Colonic mucosa (tissue), 4 donors: ENCODE measurements at places on chromosomes 16 and 17. TPM values are rescaled to one million over a fixed set of nuclear protein-coding genes. Genes with fewer than 3 reads are reported as not detected.

GRCh38 chr16:51981725-51982124, 565.2 kb downstream of the TOX3 start:
- H3K27ac ChIP-seq = no peak overlapping the region
- DNase-seq = no peak
- no peaks in the 10 kb centered on the region for H3K4me1 ChIP-seq
- no peaks in the 10 kb centered on the region for H3K27me3 ChIP-seq
- H3K36me3 ChIP-seq = no peaks in the 10 kb centered on the region

DNA sequence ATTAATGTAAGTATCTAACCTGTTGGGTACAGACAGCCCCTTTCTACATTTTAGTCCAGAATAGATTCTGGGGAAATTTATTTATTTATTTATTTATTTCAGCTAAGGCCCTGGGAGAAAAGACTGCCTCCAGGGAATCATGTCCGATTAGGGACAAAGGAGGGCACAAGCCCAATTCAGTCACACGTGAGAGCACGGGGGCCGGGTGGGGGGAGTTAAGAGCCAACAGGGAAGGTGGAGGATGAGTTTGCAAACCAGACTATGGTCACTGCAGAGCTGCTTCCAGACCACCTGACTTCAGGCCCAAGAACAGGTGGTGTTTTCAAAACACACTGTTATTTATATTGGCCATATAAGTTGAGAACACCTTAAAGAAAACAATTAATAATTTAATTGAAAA, 1.6 kb upstream of the ZFHX3 start:
- H3K4me1 ChIP-seq = peaks cover 4% of the 10 kb centered on the region
- H3K27ac ChIP-seq = no peak overlapping the region
- no peaks in the 10 kb centered on the region for H3K27me3 ChIP-seq
- H3K36me3 ChIP-seq = no peaks in the 10 kb centered on the region
- DNase-seq = no peak
- no peak overlapping the region for H3K4me3 ChIP-seq

DNA sequence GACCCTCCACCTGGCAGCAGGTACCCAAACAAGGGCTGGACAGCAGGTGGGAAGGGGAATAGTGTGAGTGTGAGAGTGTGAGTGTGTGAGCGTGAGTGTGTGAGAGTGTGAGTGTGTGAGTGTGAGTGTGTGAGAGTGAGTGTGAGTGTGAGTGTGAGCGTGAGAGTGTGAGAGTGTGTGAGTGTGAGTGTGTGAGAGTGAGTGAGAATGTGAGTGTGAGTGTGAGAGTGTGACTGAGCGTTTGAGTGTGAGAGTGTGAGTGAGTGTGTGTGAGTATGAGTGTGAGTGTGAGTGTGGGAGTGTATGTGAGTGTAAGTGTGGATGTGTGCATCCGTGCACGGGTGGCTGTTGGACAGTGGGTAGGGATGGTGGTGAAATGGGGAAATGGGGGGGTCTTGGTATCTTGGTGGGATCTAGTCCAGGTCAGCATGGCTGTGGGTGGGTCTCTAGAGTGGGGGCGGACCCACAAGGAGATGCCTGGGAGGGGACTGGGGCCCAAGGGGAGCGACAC, 408 bp downstream of the ADGRG1 start:
- no peaks in the 10 kb centered on the region for H3K36me3 ChIP-seq
- no peak overlapping the region for H3K27ac ChIP-seq

DNA sequence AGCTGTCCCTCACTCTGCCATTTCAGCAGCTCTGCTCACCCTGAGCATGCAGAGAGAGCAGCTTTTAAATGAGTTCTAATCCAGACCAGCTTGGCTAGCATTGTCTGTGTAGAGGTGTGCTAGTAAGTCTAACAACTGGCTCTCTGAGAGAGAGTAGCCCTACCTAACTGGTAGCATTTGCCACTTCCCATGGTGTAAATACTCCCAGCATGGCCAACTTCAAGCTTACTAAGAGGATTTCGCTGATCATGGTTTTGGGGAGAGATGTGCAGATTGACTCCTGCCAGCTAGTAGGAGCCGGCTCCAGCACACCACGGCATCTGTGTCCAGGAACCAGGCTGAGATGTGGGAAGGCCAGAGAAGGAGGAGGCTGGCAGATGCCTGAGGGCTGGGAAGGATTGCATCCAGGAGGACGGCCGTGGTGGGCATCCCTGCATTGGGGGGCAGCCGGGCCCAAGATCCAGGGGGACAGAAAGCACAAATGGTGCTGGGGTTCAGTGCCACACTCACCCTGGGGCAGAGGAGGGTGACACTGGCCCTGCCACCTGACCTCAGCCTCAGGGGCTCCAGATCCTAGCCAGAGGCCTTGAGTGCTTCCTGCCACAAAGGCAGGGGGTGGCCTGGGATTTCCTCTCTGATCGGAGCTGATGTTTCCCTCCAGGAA, 394.9 kb upstream of the TNRC6C start:
- no peak overlapping the region for H3K27ac ChIP-seq
- no peaks in the 10 kb centered on the region for H3K36me3 ChIP-seq
- H3K4me3 ChIP-seq = no peak overlapping the region

GRCh38 chr17:4074831-4075495, 67.9 kb downstream of the ZZEF1 start:
- H3K4me3 ChIP-seq = no peak overlapping the region
- H3K27me3 ChIP-seq = no peaks in the 10 kb centered on the region
- H3K27ac ChIP-seq = no peak overlapping the region
- peaks cover 39% of the 10 kb centered on the region for H3K36me3 ChIP-seq
- DNase-seq = no peak
- no peaks in the 10 kb centered on the region for H3K4me1 ChIP-seq

GRCh38 chr16:50061326-50061725, 4.4 kb upstream of the HEATR3 start:
- H3K36me3 ChIP-seq = no peaks in the 10 kb centered on the region
- no peak overlapping the region for H3K4me3 ChIP-seq
- H3K4me1 ChIP-seq = no peaks in the 10 kb centered on the region
- DNase-seq = no peak
- no peak overlapping the region for H3K27ac ChIP-seq

GRCh38 chr16:59665618-59666220, 931.6 kb upstream of the GOT2 start:
- H3K36me3 ChIP-seq = no peaks in the 10 kb centered on the region
- no peaks in the 10 kb centered on the region for H3K27me3 ChIP-seq
- DNase-seq = no peak
- no peak overlapping the region for H3K4me3 ChIP-seq

- H3K4me3 ChIP-seq = no peak overlapping the region
- H3K27ac ChIP-seq = peak overlapping the region; percentile 72
- H3K4me1 ChIP-seq = peaks cover 9% of the 10 kb centered on the region
- no peaks in the 10 kb centered on the region for H3K27me3 ChIP-seq
- H3K36me3 ChIP-seq = no peaks in the 10 kb centered on the region
- DNase-seq = peak; percentile 81
These were observed 157.1 kb downstream of the RGS9 start for GRCh38 chr17:65294181-65294719.

DNA sequence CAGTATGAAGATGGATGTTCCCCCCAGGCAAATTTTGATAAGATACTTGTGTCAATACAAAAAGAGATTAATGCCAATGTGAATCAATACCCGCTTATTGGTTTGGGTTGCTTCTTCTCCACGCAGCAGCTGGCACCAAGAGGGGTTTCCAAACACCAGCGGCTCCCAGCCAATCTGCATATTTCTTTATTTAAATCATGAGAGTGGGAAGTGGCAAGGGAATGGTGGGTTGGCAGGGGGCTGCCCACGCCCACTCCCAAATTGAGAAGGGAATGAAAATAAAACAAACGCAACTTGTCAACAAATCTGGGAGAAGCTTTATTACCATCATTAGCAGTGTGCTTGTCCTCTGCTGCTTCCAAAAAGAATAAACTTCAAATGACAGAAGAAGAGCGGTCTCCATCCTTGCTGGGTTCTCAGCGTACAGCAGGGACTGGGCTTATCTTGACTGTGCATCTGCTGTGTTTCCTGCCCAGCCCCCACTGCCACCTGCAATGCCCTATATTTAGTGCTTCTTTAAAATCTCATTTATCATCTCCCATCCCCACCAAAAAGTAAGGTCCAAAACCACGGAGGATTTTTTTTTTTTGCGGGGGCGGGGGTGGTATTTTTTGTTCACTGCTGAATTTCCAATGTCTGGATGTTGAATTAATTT, 34.9 kb upstream of the C16orf78 start:
- no peaks in the 10 kb centered on the region for H3K27me3 ChIP-seq
- no peak for DNase-seq
- H3K27ac ChIP-seq = no peak overlapping the region
- H3K4me1 ChIP-seq = no peaks in the 10 kb centered on the region
- no peak overlapping the region for H3K4me3 ChIP-seq

DNA sequence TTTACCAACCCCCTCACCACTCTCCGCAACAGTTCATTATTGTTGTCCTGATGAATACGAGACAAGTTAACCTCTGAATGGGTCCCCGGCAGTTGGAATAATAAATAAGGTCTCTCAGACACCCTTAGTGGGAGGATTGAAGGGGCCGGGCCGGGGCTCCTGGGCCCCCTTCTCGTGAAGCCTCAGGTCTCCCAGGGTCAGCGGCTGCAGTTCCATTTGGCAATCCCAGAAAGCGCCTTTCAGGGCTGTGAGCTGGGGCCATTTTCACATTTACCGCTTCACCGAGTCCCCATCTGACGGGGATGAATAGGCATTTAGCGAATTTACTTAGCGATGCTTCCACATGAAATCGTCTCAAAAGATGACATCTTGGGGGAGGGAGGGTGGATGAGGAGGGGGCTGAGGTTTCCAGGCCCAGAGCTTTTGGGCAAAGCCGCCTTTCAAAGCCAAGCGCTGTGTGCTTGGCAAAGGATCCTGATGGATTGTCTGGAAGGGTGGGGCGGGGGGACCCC, 309.8 kb downstream of the XYLT1 start:
- H3K27me3 ChIP-seq = no peaks in the 10 kb centered on the region
- no peak overlapping the region for H3K27ac ChIP-seq
- H3K4me1 ChIP-seq = no peaks in the 10 kb centered on the region
- no peaks in the 10 kb centered on the region for H3K36me3 ChIP-seq
- no peak for DNase-seq

DNA sequence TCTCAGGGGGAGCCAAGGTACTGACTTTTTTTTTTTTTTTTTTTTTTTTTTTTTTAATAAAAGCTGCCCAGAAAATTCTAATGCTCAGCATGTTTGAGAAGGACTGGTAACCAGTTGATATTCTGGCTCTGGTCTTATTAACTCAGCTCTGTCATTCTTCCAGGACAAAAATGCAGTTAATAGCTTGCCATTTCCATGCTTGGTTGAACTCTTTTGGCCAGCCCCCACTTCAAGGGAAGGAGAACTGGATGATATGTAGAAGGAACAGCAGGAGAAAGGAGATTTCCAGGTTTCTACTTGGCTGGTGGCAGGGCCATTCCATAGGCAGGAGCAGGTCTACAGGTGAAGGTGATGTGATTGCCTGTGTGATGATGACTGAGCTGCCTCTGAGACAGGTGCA, 59.2 kb upstream of the TANC2 start:
- H3K27ac ChIP-seq = no peak overlapping the region
- H3K36me3 ChIP-seq = no peaks in the 10 kb centered on the region
- DNase-seq = no peak
- H3K4me3 ChIP-seq = no peak overlapping the region
- no peaks in the 10 kb centered on the region for H3K27me3 ChIP-seq
- H3K4me1 ChIP-seq = no peaks in the 10 kb centered on the region

DNA sequence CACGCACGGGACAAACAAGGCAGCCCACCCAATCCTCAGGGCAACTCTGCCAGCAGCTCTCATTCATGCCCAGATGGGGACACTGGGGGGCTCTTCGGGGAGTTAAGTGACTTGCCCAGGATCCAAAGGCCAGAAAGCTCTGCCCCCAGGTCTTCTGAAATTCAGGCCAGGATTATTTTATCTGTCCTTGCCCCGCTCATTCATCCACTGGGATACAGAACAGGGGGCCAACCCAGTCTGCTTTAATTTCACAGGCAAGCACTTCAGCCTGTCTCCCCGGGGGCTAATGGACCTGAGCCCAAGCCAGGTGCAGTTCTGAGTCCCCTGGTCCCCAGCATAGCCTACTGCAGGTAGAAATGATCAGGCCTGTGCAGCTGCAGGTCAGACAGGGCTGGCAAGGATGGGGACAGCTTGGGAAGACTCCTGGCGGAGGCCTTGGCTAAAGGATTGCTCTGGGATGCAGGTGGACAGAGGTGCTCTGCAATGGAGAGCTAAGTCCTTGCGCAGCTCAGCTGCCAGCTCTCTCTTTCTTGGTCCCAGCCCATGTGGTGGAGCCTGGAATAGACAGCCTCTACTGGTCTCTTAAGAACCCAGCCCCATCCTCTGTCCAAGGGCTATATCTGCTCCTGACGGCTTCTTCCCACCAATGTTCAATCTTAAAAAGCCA, 766 bp upstream of the B3GNT9 start:
- no peak overlapping the region for H3K27ac ChIP-seq
- no peaks in the 10 kb centered on the region for H3K27me3 ChIP-seq

- peak overlapping the region; percentile 27 for H3K27ac ChIP-seq
- H3K36me3 ChIP-seq = no peaks in the 10 kb centered on the region
- H3K4me1 ChIP-seq = peaks cover 13% of the 10 kb centered on the region
These were observed 8.2 kb downstream of the USP22 start for GRCh38 chr17:21034340-21035235.

- H3K27me3 ChIP-seq = no peaks in the 10 kb centered on the region
- no peak for DNase-seq
- H3K27ac ChIP-seq = no peak overlapping the region
- H3K4me1 ChIP-seq = no peaks in the 10 kb centered on the region
- no peak overlapping the region for H3K4me3 ChIP-seq
These were observed 204.9 kb downstream of the C16orf78 start for GRCh38 chr16:49578435-49579024.

DNA sequence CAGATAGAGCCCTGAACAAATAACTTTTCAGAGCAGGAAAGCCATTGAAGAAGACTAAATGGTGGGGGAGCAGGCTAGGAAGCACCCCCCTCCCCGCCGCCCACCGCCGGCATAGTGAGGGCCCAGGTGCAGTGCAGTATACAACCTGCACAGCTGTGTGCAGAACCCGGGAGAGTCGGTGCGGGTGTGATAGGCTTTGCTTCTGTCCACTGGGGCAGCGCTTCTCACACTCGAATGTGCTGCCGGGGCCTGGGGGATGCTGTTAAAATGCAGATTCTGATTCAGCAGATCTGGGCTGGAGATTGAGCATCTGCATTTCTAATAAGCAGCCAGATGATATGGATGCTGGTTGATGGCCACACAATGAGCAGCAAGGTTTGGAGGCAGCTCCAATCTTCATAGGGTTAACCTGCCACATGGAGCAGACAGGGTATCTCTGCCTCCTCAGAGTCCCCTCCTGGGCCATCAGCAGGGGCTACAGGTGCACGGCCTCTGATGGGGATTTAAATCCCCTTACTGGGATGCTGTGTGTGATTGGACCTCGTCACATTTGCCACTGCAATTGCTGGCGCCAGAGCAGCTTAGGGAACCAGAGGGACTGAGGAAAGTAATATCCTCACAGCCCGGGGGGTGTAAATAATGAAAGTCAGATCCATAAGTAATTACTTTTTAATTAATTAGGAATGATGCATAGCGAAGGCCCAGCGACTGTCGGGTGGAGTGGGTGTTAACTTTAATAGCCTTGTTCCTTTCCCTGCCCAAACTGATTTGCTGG, 172.0 kb upstream of the RPL38 start:
- H3K4me3 ChIP-seq = no peak overlapping the region
- no peak overlapping the region for H3K27ac ChIP-seq
- no peaks in the 10 kb centered on the region for H3K36me3 ChIP-seq
- no peaks in the 10 kb centered on the region for H3K4me1 ChIP-seq
- H3K27me3 ChIP-seq = no peaks in the 10 kb centered on the region
- DNase-seq = no peak

- H3K4me1 ChIP-seq = no peaks in the 10 kb centered on the region
- no peaks in the 10 kb centered on the region for H3K27me3 ChIP-seq
- DNase-seq = no peak
- no peaks in the 10 kb centered on the region for H3K36me3 ChIP-seq
- no peak overlapping the region for H3K4me3 ChIP-seq
These were observed 375 bp upstream of the SPN start for GRCh38 chr16:29662729-29663015.

Gene SCGB1C2
- not detected for total RNA-seq

Gene GRB7
- total RNA-seq = 40.9 TPM

Gene MAPT
- total RNA-seq = 2.9 TPM

Gene DGKE
- total RNA-seq = 10.5 TPM

Gene KIF2B
- not detected for total RNA-seq

Gene ETV4
- 9.0 TPM for total RNA-seq
